Stimulated activated CD8-positive, alpha-beta memory T cell treated with anti-CD3 and anti-CD28 coated beads, Interleukin-15, amount 100 ng/mL, for 1 hour (primary cell): ENCODE measurements at places on chromosomes 4 and X.

GRCh38 chr4:145535202-145535601 is 53.5 kb downstream of the SMAD1 start:
- no peak for DNase-seq

GRCh38 chrX:43096830-43097229 is 318.9 kb upstream of the PPP1R2C start:
- DNase-seq = no peak

GRCh38 chr4:184166736-184167135 is 50.9 kb downstream of the ENPP6 start:
- DNase-seq = no peak

GRCh38 chr4:182764642-182765041 is 152.5 kb downstream of the DCTD start:
- DNase-seq = no peak

DNA sequence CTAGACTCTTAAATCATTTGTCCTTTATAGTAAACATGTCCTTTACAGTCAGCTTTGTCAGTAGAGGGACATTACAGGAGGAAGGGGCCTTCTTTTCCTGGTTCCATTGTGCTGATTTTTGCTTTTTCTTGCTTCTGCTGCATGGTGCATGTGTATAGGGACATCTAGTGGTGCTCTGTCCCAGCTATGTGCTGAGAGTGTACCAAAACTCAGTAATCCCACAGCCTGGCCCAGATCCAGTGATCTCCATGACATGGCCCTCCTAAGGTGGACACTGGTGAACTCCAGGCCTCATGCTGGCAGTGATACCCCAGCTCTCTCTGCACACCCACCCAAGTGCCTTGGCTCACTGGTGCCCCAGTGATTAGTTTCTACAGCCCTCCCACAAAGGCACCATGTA is 45.2 kb downstream of the MAGEB17 start:
- DNase-seq = no peak

DNA sequence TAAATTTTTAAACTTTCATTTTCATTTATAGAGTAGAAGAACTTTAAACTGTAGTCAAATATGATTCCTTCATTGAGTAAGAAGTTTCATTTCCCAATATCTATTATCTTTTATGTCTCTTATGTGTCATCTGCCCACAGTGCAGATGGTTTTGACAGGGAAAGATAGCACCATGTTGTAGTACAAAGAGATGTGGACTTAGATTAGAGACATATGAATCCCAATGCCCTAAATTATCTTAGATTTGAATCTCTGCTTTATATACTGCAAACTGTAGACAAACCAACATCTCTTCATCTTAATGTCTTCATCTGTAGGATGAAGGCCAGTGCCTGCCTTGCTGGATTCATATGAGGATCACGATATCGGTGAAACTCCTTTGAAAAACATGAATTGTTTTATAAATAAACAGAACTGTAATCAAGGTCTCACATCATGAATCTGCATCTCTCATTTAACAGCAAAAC is 217.5 kb downstream of the BANK1 start:
- DNase-seq = no peak

DNA sequence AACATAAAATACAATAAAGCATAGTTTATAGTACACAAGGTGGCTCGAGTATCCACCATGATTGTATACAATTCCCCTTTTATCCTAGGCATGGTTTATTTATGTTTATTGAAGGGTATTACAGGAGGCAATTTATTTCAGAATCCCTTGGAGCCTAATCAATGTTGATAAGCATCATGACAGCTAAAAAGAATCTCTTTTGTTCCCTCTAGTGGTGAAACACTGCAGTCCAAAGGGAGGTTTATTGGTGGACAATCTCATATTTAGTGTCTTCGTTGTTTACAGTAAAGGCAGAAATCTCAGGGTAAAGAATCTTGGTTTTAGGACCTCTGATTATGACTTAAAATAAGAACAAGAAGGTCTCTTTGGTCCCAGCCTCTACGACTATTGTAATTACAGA is 1712.5 kb downstream of the C4orf33 start:
- DNase-seq = no peak

DNA sequence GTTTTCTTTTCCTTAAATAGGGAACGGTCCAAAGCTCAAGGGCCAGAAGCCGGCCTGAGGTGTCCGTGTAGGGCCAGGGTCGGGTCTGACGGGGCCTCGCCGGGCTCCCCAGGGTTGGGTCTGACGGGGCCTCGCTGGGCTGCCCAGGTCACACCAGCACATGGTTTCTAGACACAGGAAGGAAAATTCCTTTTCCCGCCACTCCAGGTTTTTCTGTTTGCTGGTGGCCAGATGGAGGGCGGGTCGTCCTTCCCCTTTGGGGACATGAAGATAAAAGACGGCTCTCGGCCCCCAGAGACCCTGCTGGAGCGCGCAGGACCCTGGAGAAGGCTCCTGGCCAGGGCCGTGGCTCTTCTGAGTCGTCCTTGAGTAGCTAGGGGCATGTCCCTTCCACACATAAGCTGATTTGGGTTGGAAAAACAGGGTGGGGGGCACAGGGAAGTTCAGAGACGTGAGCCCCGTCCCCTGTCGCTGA is 35.1 kb downstream of the PIGG start:
- DNase-seq = no peak

GRCh38 chrX:30735839-30736238 is 82.6 kb downstream of the GK start:
- DNase-seq = peak; percentile 49

DNA sequence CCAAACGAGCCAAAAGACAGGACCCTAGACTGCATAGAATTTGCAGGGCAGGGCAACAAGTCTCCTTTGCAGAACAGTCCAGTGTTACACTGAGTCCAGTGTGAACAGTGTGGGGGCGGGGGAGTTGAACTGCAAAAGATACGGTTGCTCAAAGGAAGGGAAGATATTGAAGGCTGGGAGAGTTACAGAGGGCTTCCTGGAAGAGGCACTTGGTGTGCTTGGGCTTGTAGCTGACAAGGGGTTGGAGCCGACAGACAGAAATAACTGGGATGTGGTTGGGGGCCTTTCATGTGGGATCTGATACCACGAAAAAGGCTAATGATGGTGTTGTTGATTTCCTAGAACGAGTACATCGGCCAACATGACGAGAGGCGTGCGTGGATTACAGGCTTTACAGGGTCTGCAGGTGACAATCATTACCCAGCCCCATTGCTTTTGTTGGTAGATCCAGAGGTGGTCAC is 6.1 kb downstream of the XPNPEP2 start:
- DNase-seq = no peak

DNA sequence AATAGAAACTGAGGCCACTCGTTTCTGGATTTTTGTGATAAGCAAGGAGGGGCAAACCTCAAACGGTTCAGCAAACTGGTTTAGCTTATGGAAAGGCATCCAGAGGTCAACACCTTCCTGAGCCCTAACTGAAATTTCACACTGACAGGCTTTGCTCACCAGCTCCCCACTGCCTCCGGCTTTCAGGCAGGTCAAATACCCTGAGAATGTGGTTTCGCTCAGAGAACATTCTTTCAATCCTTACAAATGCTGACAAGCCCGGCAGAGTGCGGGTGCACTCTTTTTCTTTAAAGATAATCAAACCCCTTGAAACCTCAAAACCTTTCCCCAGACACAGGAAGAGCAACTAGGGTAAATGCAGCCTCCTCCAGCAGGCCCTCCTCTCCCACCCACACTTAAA is 41.5 kb downstream of the CD40LG start:
- no peak for DNase-seq

DNA sequence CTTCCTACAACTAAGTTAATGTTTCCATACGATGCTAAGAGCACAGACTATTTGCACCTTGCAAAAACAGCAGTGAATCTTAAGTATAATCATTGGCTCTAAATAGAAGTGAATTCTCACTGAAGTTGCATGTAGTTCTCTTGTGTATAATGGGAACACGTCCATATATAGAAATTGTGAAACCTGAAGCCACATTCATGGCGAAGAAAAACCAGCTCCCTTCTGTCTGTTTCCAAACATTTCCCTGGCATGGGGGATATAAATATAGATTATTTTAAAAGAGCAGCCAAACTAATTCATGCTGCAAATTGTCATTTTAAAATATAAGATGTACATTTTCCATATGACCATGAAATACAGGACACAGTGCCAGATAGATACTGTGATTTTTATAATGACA is 71.1 kb downstream of the TRAM1L1 start:
- DNase-seq = no peak

- DNase-seq = no peak
These were observed 745.8 kb upstream of the GALNTL6 start for GRCh38 chr4:171067422-171067821.

DNA sequence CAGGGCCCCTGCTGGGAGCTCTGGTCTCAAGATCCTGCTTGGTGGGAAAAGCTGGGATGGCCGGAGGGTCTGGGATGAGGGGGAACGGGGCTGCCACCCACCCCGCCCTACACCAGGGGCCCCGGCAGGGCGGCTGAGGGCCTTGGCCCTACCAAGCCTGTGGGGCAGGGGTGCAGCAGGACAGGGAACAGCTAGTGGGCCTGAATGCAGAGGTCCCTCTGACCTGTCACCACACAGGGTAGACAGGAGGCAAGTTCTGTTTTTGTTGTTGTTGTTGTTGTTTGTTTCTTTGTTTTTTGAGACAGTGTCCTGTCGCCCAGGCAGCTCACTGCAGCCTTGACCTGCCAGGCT is 332 bp upstream of the RENBP start:
- no peak for DNase-seq

DNA sequence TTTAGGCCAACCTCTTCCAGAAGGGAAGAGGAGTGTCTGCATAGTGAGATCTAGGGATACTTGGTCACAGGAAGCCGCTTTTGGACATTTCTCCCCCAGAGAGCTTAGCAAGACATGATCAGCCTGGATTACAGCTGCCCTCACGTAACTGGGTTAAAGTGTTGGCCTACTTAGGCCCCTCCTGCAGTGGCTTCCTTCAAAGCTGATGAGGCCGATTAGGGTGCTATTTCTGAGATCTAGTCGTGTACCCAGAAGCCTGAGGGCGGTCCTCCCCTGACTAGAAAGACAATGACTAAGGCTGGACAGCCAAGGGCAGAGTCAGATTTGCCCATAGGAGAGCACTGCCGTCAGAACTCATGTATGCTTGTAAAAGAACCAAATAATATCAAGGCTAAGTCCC is 135.0 kb downstream of the AMMECR1 start:
- no peak for DNase-seq

DNA sequence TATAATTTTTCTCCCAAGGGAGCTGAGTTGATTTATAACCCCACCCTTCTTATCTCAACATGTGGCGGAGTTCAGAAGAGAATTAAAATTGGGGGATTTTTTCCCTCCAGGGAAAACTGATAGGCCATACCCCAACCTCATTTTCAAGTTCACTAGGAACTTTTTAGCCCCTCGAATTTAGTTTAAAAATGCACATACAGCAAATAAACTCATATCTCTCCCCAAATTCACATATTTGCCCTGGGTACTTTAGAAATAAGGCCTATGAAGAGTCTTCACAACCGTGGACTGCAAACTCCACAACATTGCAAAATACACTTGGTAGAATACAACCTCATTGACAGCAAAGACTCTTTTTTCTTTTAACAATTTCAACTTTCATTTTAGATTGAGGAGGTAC is 206.7 kb upstream of the LEF1 start:
- DNase-seq = no peak
